ENCODE measurements at places on chromosomes 2 and 18.

- DNase-seq, result no peak
Measured at GRCh38 chr2:43824951-43825493, 13.6 kb downstream of the ABCG5 start.

DNA sequence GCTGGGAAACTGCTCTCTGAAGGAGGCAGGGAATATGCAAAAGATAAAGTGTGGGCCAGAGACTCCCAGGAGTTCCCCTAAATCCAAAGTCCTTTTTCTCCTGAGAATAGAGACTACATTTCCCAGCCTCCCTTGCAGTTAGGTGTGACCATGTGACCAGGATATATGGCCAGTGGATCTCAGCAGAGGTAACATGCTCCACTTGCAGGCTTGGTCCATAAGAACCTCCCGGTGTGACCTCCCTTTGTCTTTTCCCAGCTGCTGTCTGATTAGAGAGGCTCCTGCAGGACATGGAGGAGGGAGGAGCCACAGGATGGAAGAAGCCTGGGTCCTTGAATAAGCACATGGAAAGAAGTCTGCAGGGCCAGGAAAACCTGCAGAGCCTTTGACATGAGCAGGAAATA lies 76.2 kb downstream of the TGFA start:
- DNase-seq, result no peak

GRCh38 chr18:59564561-59564960 lies 132.7 kb downstream of the CCBE1 start:
- no peak for DNase-seq

GRCh38 chr18:29147944-29148343 lies 971.0 kb upstream of the CDH2 start:
- no peak for DNase-seq

GRCh38 chr2:62415019-62415431 lies 91.0 kb downstream of the TMEM17 start:
- DNase-seq, result no peak

DNA sequence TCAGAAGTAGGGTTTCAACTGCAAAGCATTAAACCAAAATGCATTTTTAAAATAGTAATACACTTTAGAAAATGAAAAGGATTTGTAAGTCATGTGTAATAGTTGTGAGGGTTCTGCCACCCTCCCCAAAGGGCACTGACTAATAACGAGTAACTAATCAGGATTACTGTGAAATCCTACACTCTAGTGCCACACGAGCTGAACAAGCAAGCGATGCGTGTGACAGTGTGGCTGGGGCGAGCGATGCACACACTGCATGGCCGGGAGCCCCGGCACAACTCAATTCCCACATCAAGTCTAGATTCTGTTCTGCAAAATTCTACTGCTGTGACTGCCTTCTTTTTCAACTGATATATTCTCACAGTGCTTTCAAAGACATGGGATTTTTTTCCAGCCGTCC lies 156.4 kb downstream of the SEPTIN10 start:
- DNase-seq, result no peak

GRCh38 chr2:230447455-230448451 lies 31.8 kb downstream of the SP100 start:
- DNase-seq, result no peak

DNA sequence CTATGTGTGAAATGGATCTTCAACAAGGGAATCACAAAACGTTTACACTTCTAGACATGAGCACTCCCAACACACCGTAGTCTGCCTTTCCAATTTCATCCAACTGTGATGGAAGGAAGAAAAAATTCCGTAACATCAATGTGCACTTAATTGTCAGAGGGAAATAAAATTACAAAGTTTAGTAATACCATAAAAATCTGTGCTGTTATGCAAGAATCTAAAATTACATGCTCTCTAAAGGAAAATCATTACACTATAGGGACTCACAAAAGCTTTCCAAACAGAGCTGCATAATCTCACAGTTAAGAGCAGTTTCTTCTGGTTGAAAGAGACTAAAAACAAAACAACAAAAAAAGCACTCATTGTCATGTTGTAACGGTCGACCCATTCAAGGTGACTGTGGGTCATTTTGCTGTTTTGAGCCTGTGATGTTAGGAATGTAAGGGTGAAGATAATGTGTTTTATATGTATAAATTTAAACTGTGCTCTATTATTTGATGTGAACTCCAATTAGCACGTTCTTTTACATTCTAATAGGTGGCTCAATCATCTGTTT lies 698.0 kb downstream of the TDRD15 start:
- no peak for DNase-seq

DNA sequence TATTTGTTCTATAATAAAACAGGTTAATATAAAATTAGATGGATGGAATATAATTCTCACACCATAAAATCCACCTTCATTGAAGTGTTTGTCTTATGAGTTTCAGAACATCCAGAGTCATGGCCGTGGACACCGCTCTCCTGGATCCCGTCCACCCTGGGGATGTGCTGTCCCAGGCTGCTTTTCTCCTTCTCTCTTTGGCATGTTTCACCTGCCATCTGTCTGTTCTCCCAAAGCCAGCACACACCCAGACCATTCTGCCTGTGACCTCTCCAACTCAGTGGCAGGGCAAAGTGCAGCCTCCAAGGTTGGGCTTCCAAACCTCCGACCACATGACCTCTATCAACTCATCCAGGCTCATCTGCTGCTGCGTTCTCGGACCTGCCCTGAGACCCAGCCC lies 104.7 kb downstream of the MYT1L start:
- no peak for DNase-seq

DNA sequence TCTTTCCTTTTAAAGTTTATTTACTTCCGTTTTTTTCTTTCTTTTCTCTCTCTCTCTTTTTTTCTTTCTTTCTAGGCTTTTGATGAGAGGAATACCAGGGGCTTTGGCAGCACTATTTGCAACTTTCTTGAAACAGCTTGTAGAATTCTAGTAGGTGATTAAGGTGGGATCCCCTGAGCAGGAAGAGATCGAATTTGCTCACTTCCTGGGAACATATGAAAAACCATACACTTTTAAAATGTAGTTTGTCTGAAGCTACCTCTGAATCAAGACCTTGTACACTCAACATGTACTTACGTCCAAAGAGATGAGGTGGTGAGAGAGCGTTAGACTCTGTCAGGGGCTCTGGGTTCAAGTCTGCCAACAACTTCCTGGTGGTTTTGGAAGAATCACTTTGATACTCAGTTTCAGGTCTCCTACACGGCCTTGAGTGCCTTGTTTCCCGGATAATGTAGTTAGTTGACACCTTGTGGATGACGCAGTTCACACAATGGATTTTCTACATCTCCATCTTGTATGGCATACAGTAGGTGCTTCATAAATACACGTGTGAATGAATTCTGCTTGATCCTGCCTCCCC lies 229.1 kb downstream of the MYCN start:
- DNase-seq, result no peak

GRCh38 chr18:78781601-78781960 lies 198.0 kb upstream of the SALL3 start:
- no peak for DNase-seq

GRCh38 chr2:37459095-37459981 lies 114.9 kb downstream of the QPCT start:
- DNase-seq, result no peak

DNA sequence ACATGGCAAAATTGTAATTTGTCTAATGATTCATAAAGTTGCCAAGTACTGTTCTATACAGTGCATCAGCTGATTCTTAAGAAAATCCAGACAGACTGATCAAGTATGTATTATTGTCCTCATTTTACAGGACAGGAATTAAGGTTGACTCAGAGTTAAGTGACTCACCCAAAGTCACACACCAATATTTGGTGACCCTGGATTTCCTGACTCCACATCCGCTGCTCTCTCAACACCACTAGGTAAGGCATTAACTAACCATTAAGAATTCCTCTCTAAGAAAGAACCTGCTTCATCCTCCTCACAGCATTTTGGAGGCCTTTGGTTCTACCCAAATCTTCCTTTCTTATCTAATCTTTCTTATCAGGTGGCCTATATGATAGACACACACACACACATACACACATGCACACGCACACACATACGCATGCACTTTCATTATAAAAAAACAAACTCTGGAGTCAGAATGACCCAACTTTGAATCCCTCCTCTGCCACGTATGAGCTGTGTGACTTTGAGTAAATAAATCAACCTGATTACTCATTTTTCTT lies 150.8 kb downstream of the ANKRD44 start:
- DNase-seq, result no peak

DNA sequence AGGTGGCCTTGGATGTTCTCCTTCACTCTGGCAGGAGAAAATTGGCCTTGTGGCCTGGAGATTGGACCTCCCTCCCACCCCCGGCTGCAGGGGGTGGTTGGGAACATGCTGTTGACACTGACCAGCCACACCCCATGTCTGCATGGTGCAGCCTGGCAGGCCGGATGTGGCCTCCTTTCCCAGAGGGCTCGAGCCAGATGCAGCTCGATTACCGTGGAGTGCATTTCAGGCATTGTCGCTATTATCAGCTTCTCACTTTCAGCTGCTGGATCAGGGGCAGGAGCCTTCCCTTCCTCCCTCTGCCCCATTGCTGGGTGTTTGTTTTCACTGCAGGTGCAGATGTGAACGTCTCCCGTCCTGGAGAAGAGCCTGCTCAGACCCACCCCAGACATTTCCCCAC lies 211.0 kb upstream of the SIX2 start:
- DNase-seq, result no peak

DNA sequence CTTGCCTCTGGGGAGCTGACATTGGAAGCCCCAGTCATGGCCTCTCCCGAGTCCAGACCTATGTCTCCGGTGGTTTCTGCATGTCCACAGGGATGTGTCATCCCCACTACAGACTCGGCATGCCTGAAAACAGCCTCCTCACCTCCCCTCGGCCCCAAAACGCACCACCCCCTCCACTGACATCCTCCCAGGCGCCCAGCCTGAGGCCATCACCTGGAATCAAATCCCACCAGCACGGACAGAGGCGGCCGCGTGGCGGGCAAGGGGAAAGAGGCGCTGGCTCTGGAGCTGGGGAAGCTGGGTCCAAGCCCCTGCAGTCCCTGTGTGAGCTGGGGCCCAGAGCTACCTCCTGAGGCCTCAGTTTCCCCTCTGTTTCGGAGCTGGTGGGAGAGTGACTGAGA lies 69.9 kb upstream of the SMAD7 start:
- DNase-seq, result peak; percentile 44

DNA sequence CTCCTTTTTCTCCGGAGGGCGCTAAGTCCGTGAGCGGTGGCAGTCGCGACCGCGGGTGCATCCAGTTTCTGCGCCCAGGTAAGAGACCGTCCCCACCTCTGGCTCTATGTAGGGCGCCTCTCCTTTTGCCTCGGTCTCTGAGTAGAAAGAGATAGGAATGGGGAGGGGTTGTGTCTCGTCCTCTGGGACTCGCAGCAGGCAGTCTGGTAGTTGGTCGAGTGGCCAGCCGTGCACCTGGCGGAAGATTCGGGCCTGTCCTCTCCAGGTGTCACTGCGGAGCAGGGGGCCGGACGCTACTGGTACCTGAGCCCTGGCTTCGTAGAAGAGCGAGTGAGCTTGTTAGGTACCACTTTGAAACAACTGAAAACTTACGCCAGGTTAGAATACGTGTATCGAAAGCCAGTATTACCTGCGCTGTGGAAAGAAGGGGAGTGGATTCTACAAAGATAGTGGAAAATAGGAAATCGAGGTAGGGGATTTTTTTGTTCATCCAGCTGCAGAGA lies 403 bp downstream of the MAP2 start:
- DNase-seq, result peak; percentile 50

DNA sequence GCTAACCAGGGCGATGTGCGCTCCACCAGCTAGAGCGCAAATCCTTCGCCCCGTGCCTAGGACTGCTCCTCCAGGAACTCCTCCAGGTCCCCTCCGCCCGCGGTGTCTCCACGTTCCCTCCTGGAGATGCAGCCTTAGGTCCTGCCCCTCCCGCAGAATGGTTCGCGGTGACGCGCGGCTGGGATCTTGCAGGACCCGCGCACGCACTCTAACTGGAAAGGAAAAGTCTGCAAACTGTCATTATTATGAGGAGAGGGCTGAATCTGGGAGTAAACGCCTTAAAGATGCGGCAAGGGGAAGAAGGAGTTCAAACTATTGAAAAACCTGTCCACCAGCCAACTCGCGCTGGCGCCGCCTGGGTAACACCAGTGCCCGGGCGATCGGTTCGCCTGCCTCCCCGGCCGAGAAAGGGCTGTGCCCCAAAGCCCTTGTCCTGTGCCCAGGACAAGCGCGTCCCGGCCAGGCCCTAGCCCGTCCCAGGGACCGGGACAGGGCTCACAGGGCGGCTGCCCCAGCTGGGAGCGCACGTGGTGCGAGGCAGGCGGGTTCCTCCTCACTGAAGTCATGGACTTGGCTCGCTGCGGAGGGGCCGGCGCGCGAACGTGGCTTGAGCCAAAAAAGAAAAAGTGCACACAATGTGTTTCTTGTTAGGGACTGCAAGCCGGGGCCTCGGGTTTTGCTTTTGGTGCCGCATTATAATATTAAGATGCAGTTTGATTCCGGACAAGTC lies 5.5 kb upstream of the ID2 start:
- peak; percentile 51 for DNase-seq

DNA sequence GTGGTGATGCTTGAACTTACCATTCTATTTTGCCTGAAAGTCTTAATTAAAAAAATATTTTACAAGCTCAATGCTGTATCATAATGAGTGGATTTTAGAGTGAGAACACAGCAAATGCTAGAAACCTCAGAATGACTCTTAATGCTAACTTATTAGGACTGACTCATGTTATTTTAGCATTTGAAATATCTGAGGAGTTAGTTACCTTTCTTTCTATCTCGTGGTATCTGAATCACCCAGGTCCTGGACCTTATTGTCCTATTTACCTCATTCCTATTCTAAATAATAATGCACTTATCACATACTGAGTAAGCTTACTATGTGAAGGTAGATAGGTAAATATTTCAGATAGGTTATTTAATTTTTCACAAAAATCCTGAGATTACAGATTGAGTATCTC lies 70.7 kb downstream of the SOS1 start:
- DNase-seq, result no peak

- DNase-seq, result no peak
Measured at GRCh38 chr2:31247711-31248110, 13.8 kb downstream of the EHD3 start.

DNA sequence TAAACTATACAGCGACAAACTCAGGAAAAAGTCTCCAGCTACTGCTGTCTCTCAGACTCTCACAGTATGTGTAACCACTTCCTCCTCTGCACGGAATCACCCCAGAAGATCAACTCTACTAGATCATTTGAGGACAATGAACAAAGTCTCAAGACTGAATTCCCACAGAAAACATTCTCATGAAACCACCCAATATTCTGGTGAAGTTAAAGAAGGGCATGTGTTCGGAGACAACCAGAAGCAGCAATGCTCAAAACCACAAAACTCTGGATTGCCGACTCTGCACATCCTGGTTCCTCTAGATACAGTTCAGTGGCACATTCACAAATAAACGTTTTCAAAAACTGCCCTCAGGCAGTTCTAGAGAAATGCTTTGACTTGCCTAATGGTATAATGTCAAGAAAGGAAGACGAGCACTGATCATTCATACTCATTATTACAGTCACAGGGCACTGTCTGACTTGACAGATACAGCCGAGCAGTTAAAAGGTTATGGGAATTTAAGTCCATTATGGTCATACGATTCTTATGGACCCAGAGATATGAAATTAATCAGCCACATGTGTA lies 91.9 kb upstream of the STK17B start:
- no peak for DNase-seq
